Midbrain (tissue), 1 donor: ENCODE measurements at places on chromosomes 3 and 15.

- no peak for DNase-seq
These were observed 843.9 kb downstream of the TUSC7 start for GRCh38 chr3:117553461-117553860.

- peak; percentile 47 for DNase-seq
These were observed 1.0 kb downstream of the IQSEC1 start for GRCh38 chr3:13072239-13072599.

DNA sequence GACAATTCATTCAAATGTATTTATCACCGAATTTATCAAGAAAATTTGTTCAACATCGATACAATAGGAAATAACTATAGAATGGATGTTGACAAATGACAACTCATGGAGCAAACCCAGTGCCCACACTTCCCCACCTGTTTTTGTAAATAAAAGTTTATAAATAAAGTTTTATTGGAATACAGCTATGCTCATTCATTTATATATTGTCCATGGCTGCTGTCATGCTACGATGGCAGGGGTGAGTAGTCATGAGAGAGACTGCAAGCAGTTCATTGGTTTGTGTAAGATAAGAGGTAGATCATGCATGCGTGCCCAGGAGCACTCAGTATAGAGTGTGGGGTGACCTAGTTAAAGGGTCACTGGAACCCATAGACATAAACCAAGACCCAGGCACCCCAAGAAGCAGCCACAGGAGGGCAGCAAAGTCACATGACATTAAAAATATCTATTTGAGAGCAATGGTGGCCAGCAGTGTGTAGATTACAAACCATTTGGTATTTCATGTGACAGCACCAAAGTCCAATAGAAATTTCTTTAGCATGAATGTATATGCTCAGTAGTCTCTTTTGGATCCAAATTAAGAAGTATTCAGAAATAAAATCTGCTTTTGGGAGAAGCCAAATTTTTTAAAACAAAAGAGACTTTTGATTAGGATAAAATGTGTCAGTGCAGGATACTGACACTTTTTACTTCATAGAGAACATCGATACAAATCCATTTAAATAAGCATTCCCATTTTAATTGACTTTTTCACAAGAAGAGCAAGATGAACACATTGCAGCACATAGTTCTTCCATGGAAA, 794.8 kb downstream of the MCTP2 start:
- no peak for DNase-seq

DNA sequence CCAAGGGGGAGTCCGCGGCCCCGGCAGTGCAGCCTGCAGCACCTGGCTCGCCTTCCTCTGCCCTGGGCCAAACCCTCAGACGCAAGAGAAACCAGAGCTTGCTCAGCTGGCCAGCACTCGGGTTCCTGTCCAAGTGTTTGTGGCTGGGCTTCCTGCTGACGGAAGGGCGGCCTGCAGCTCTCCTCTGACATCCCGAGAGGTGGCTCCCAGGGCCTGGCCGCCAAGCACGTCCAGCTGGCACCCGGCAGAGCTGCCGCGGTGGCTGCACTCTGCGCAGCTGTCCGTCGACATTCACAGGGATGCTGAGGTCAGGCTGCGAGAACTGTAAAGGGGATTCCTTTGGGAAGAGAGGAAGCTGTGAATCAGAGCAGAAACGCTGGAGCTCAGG, 85.6 kb downstream of the CPN2 start:
- peak; percentile 50 for DNase-seq

GRCh38 chr3:194900854-194901522, 215.3 kb downstream of the FAM43A start:
- no peak for DNase-seq

GRCh38 chr15:46231786-46232185, 597.0 kb downstream of the SQOR start:
- no peak for DNase-seq

- no peak for DNase-seq
These were observed 76.8 kb downstream of the THBS1 start for GRCh38 chr15:39657668-39658067.

- DNase-seq, result peak; percentile 63
These were observed 243.5 kb upstream of the SEMA6D start for GRCh38 chr15:47473832-47474231.

DNA sequence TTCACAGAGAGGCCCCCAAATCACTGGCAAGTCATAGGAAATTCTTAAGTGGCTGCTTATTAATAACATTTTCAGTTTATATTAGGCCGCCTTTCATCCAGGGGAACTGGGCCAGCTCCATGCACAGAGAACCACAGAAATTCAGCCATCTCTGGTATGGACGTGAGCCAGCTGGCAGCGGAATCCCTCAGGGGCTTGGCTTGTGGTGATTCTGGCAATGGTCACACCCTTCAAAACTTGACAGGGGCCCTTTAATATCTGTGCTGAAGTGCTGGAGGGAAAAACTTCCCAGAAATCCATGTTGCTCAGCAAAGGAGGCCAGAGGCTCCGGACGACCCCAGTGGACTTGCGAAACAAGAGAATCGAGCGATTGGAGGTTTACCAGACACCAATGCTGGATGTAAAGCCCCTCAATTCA, 11.3 kb downstream of the PRICKLE2 start:
- no peak for DNase-seq

DNA sequence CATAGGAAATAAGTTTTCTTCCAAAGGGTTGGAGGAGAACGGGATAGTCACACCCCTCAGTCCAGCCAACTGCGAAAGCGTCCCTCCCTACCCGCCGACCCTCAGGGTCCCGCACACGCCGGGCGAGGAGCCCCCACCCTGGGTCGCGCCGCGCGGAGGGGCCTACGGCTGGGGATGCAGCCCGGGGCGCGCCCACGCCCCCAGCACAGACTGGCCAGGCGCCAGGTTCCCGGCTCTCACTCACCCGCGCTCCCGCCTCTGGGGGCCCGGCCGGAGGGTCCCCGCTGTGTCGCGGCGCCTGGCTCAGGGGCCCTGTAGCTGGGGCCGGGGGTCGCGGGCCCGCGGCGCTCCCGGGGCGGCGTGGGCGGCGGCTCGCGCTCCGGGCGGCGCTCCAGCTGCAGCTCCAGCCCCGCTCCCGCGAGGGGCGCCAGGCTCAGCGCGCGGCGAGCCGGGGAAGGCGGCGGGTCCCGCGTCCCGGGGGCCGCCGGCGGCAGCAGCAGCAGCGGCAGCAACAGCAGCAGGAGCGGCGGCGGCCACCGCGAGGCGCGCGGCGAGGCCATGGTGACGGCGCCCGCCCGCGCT, 375 bp downstream of the HEG1 start:
- no peak for DNase-seq

DNA sequence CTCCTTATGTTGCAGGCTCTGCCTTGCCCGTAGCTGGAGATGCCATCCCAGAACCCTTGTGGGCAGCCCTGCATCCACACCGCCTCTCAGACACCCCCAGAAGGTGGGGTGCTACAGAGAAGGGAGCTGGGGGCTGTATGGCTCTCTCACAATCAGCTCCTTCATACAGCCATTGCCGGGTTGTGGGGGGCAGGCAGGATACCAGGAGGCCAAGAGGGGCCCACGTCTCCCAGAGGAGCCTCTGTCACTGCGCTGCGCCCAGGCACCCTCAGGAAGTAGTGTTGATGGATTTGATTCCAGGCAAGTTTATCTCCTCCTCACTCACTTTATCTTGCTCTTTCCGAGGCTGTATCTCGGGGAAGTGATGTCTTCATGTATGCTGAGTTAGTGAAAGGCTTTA, 171.6 kb downstream of the CHDH start:
- DNase-seq, result no peak

- DNase-seq, result peak; percentile 95
These were observed 58.8 kb downstream of the CLASP2 start for GRCh38 chr3:33658991-33659848.

GRCh38 chr3:138079901-138080300, 35.5 kb downstream of the DZIP1L start:
- no peak for DNase-seq

GRCh38 chr15:45333550-45333949, 44.8 kb downstream of the GATM start:
- DNase-seq, result peak; percentile 19

DNA sequence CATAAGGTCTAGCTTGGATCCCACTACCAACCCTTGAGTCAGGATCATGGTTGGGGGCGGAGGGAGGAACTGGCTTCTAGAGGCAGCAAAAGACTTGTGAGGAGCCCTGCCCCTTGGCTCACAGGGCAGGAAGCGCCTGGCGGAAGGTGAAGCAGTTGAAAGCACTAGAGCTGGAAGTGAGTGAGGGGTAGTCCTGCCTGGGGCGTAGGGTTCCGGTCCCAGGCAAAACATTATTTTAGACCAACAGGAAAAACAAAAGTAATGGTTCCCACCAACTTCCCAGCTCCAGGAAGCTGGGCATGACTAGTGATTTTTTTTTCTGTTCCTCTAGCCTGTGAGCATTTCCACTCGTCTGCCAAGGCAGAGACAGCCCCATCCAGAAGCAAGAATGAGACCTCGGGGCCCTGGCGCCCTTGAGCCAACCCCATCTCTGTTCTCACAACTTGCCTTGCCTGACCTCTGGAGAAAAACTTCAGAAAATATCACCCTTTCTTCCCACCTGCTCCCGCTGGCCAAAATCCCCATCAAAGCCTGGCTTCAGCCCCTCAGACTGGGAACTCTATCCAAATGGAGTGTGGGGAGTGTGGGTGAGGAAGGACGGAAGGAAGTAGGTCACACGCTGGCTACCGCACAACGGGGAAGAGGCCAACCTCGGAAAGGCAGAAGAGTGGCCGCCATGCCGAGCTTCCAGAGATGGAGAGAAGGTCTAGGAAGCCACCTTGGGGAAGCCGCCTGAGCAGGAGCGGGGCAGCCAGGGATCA, 57.5 kb downstream of the RBPMS2 start:
- no peak for DNase-seq

- no peak for DNase-seq
These were observed 151.6 kb downstream of the CDIN1 start for GRCh38 chr15:36731025-36731424.

DNA sequence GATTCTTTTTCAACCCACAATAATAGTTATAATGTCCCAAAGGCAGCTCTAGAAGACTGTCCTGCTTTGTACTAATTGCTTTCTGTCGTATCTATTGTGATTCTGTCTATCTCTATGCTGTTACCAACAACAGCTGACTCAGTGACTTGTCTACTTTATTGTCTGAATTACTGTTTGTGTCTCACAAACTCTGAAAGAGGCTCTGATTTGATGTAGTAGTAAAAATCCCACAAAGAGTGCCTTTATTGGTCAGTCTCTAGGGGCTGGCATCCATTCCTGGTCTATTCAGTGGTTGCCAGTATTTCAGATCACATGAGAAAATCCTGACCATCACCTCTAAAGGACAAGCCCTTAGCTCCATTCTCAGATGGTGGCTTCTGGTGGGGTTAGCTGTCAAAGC, 254.2 kb downstream of the NSUN3 start:
- peak; percentile 71 for DNase-seq

- DNase-seq, result no peak
These were observed 88.2 kb downstream of the PLOD2 start for GRCh38 chr3:146072824-146073223.
